ENCODE measurements at places on chromosomes 12 and 14.

GRCh38 chr12:50055831-50056638, 1.4 kb upstream of the ASIC1 start:
- peak; percentile 31 for DNase-seq

- no peak for DNase-seq
Measured at GRCh38 chr14:81070511-81070910, 115.1 kb downstream of the TSHR start.

- DNase-seq: no peak
Measured at GRCh38 chr12:5902736-5903135, 42.3 kb downstream of the ANO2 start.

- DNase-seq: no peak
Measured at GRCh38 chr12:68001486-68002466, 12.5 kb downstream of the IFNG-AS1 start.

- no peak for DNase-seq
Measured at GRCh38 chr12:25894759-25895158, 63.7 kb upstream of the RASSF8 start.

DNA sequence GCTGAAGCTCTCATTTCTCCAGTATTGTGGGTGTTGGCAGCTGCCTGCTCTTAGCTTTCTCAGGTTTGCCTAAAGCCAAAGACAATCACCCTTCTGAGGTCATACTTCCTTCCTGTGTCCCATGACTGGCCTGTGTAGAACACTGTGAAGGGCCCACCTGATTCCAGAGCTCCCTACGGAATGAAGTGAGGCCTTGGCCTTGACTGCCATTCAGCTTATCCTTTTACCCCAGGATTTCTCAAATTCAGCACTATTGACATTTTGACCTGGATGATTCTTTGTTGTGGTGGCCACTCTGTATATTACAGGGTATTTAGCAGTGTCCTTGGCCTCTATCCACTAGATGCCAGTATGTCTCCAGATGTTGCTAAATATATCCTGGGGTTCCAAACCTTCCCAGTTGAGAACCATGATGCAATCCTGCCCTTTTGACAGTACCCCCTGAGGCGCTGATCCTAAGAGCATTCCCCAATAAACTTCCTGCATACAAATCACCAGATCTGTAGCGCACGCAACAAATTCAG, 112.3 kb upstream of the KRR1 start:
- DNase-seq: peak; percentile 46

DNA sequence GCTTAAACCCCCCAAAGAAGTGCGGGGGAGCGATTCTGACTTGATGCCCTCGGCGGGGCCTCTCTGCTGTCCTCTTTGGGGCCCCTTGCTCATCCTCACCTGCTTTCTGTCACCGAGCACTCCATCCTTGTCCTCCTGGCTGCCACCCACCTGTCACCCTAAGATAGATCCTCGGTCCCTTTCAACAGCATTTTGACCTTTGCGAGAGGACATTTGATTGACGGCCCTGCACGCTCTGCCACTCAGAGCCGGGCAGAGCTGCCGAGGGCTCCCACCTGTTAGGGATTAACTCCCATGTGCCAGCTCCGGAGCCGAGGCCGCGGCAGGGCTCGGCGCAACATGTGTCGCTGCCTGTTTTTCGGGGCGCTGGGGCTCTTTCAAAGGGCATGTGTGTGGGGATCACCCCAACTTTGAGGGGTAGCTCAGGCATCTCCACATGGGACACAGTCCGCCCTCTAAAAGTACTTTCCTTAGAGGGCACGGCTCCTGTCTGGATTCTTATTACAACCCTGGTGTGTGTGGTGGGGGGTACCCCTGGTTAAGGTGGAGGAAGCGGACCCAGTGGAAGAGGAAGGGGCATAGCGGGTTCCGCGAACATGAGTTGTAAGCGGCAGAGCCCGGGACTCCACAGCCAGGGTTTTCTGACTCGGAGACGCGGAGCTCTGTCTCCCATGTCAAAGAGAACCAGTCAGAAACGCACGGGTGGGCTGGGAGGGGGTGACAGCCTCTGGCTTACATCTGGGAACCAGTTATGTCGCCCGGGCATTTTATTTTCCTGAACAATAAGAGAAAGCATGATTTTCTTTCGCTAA, 811 bp upstream of the MEG3 start:
- no peak for DNase-seq

- no peak for DNase-seq
Measured at GRCh38 chr14:104431351-104431928, 148.1 kb upstream of the C14orf180 start.
